ENCODE measurements at places on chromosomes 2 and 18.

- no peak for DNase-seq
These were observed 89.0 kb downstream of the LAMA1 start for GRCh38 chr18:7028625-7029024.

DNA sequence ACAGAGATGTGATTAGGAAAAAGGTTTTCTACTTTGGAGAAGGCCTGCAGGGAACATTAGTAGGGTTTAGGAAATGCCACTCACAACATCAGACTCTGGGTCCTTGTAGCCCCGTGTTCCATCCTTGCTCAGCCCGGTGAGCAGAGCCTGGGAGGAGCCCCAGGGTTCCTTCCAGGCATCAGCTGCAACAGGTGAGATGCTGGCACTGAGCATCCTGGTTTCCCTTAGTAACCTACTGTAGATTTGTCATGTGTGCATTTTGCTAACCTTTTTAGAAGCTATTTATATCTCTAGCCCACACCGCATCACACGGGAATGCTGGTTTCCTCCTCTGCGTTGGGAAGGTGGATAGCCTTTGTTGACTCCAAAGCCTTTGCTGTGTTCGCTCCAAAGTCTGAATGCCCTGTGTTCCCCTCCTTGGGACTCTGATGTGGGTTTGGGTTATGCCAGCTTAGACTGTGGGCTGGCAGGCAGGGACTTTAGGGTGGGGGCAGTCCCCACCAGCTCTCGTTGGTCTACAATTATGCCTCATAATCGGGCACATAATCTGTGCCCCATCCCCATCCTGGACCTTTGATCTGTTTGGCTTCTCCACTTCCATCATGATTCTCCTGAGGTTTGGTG lies 69.3 kb downstream of the TMEM247 start:
- DNase-seq: no peak

DNA sequence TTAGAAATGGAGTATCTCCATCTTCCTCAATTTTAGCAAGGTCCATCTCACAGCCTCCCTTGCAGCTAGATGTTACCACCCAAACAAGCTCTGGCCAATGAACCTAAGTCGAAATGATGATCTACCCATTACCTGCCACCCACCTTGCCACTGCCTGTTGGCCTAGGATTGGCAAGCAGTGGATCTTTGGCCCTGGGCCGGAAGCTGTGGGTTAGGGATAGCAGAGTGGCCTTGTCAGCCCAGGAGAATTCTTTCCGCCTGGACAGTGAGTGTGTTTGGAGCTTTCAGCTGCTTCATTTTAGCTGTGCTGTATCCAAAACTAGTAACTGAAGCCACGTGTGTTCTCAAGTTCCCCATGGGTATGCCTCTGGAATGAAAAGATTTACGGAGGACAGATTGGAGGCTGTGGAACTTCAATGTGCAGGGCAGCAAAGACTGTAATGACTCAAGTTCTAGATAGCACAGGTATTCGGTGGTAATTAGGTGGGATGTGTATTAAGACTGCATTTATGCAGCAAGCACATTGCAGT lies 7.7 kb upstream of the PARD6G start:
- DNase-seq: no peak

DNA sequence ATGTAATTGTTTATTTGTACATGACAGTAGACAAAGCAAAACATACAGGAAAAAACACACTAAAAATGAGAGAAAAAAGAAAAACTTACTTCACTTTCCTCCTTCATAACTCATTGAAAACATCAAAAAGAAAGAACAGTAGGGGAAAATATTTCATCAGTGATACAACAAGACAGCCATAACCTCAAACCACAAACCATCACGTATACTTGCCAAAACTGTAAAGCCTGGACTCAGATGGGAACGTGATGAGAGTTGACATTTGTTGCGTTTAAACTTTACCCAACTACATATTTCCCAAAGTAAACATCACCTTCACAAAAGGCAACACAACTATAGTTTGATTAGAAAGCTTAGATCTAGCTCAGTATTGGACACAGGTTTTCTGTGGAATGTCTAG lies 278.2 kb upstream of the COL3A1 start:
- no peak for DNase-seq

DNA sequence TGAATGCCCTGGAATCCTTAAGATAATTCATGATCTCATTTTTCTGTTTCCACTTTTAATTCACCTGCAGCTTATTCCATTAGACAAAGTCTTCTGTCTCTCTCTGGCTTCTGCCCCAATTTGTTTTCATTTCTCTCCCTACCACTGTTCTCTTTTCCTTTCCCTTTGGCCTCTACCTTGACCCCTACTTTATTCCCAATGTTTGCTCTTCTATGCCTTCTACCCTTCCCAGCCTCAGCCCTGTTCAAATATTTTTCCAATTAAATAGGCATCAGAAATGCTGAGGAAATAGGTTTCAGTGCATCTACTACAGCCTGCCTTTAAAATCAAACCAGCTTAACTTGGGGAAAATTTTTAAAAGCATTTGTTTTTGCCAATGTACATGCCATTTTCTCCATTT lies 443.7 kb upstream of the CWC22 start:
- no peak for DNase-seq

DNA sequence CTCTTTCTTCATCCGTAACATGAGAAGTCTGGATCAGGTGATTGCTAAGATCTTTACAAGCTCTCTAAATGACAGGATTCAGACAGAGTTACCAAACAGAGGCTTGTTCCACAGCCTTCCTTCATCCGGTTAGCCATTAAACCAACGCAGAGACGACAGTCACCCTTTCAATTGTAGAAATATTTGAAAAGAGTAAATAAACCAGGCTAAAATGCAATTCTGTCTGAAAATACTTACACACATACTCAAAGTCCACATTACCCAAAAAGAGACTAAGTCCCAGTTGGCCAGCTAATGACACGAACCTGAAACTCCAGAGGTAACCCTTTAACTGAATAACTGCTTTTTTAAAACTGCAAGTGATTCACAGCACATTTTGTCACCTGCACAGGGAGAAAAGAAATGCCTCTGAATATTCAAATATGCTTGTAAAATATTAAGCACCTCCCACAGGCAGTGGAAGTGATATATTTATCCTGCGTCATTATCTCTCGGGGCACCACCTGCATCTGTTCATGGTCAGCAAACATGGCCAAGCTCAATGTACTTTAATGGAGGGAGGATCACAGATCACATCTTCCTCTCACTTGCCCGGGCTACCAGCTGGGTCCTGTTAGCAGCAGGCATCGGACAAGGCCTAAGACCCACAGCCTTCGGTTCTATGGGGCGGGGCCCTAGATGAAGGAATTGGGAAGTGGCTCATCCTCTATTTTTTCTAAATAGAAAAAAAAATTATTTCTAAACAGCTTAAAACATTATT lies 38.8 kb upstream of the DNER start:
- no peak for DNase-seq

DNA sequence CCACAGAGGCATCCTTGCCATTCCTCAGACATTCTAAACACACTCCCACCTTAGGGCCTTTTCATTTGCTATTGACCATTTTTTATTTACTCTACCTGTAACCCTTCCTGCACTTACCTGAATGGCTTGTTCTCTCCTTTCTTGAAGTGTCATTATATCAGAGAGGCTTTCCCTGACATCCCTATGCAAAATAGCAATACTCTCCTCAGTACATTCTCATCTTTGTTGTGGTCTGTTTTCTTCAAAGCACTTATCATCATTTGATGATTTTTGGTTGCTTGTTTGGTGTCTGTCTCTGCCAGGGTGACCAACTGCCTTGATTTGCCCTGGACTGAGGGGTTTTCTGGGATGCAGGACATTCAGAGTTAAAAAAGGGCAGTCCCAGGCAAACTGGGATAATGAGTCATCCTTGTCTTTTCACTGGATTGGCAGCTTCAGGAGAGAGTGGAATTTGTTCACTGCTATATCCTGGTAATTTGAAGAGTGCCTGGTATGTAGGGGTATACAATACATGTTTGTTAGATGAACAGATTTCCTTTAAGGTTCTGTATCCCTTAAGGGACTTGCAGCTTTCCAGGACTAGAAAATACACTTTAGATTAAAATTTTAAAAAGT lies 102.4 kb downstream of the BABAM2 start:
- no peak for DNase-seq

GRCh38 chr18:57918601-57919000 lies 115.5 kb upstream of the ATP8B1 start:
- DNase-seq: no peak

DNA sequence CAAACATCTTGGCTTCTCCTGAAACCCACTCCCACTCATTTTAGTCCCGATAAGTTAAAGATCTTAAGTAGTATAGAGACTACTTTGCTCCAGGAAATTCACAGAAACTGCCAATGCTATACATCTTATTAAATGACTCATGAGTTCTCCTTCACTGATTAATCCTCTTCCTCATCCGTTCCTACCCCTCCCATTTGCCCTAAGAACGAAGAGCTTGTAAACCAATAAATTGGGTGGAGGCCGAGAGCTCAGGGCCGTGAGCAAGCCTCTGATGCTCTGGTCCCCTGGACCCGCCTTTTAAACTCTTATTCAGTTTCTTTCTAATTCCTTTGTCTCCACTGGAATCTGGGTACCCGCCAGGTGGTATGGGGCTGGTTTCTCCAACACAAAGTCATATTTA lies 68.6 kb downstream of the METTL8 start:
- no peak for DNase-seq

DNA sequence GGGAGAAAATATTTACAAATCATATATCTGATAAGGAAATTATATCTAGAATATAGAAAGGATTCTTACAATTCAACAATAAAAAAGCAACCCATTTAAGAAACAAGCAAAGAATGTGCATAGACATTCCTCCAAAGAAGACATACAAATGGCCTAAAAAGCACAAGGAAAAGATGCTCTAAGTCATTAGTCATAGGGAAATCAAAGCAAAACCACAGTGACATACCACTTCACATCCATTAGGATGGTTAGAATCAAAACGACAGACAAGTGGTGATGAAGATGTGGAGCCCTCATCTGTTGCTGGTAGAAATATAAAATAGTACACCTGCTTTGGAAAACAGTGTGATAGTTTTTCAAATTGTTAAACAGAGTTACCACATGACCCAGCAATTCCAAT lies 48.2 kb downstream of the MAPRE2 start:
- no peak for DNase-seq

GRCh38 chr2:162710287-162710890 lies 128.2 kb downstream of the KCNH7 start:
- no peak for DNase-seq

- no peak for DNase-seq
These were observed 71.4 kb downstream of the HNMT start for GRCh38 chr2:138035608-138036217.

DNA sequence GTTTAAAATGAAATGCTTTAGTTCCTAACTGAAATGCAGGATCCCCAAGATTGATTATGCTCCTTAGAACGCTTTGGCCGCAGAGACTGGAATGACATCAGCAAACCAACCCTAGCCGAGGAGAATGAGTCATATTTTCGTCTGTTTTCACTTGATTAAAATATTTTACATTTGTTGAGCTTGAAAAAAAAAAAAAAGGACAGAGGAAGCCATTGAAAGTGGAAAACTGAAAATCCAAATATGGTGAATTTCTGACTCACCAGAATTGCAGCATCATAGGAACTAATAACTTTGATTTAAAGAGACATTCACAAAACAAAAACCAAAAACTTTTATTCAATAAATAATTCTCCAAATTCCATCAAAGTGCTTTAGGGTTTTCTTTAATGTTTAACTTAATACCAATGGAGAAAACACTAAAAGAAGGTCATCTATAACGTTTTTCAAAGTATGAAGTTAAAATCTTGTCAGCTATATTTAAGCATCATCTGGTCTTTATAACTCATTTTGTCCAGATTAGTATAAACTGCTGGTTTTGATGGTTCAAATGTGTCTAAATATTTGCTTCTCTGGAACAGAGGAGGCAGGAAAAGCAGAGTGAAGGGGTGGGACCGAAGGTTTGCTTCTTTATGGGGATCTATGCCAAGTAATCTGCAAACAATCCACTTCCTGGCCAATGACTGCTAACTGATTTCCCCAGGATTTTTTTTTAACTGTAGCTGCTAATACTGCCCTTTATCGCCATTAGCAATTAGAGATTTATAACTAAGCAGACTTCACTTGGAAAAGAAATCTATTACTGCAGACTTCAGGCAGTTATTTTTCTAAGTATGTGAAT lies 30.9 kb upstream of the COL5A2 start:
- no peak for DNase-seq

DNA sequence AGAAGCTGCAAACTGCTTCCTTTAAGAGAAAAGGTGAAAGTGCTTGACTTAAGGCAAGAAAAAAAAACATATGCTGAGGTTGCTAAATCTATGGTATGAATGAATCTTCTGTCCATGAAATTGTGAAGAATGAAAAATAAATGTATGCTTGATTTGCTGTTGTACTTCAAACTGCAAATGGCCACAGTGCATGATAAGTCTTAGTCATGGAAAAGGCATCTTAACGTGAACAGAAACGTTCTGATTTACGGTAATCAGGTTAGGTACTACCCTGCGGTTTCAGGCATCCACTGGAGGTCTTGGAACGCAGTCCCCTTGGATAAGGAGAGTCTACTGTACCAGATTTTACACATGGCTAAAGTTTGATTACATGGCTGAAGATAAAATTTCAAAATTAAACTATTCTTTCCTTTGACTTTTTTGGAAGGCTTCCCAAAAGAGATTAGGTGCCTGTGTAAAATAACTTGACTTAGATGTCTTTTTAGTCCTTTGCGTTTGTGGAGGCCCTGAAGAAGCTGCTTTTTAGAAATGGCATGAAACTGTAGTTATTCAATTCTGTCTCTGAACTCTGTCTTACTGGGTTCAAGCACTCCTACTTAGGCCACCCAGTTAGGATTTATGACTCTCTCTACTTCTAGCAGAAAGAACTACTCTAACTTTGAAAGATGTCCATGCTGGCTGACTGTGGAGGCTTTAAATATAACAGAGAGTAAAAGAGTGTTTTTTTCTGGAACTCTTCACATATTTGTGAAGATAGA lies 35.9 kb upstream of the SCN9A start:
- DNase-seq: no peak

DNA sequence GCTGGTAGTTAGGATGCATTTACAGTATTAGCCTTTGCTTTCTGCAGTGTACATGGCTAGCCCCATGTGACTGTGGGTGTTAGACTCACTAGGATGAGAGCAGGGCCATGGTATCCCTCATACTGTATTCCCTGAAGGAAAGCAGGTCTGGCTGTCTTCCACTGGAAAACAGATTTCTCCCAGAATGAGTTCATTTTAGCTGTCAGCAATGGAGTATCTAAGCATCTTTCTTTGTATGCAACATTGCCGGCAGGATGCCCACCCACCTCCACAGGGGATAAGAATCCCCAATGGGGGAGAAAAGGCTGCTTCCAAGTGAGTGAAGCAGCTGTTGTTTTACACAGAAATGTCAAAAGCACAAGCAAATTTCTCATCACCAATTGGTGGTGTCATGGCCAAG lies 142.7 kb upstream of the KLHL14 start:
- DNase-seq: no peak

GRCh38 chr2:58131191-58132011 lies 84.8 kb downstream of the VRK2 start:
- DNase-seq: no peak

GRCh38 chr18:65567372-65567771 lies 183.4 kb upstream of the CDH7 start:
- DNase-seq: no peak

GRCh38 chr2:18065249-18065648 lies 186.8 kb downstream of the KCNS3 start:
- no peak for DNase-seq

Data from stimulated activated CD8-positive, alpha-beta memory T cell treated with anti-CD3 and anti-CD28 coated beads, Interleukin-15, amount 100 ng/mL, for 4 hours (primary cell).